ENCODE measurements at places on chromosomes 4 and X. TPM values are rescaled to one million over a fixed set of nuclear protein-coding genes. Genes with fewer than 3 reads are reported as not detected.

DNA sequence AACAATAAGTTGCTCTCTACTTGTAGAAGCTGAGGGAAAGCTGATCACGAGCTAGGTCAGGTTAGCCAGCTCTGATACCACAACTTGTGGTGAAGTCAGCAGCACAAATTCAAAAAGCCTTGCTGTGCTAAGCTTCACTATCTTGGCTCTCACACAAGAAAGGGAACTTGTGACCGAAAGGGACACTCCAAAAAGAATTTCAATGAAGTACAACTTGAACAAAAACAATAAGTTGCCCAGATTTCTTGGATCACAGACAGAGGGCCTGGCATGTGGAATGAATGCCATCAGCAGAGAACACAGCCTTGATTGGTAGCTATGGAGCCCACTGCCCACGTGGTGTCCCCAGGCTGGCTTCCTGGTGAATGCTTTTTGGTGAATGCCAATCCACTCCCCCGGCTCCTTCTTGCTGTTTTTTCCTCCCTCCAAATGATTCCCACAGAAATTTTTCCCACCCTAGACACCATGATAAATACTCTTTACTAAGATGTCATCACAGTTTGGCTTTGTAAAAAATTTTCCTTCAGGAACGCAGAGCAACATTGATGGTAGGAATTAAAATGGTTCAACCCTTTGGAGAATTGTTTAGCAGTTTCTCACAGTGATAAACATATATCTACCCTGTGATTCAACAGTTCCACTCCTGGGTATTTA is 82.6 kb downstream of the ANXA3 start:
- no peak for DNase-seq

DNA sequence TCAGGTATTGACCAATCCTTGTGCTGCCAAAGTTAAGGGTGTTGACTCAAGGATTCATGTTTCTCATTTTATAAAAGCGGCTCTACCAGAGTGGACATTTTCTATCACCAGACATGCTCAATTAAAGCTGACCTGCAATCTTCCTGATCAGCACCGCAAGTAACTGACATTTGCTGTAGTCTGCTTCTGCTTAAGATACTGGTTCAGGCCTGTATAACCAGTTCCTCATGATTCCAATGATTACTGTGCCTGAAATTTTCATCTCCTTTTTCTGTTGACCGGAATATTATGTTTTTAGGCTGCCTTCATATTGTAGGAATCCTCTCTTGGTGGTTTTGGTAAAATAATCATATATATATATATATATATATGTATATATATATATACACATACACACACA is 160.2 kb upstream of the SPIN4 start:
- no peak for DNase-seq

DNA sequence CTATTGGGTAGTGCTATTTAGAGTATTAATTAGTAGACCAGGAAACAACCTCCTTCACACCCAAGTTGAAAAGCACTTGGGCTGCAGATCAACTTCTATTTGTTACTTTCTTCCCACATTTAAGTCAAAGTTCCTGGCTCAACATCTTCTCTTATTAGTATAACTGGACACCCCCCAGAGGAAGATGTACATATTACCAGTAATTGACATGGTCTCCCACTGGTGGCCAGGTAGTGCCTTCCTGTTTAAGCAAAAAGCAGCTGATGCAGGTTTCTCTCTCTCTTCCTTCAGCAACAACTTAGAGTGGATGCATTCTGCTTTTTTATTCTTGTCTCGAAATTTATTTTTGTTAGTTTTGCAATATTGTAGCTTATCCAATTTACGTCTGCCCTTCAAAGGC is 438.1 kb downstream of the GBA3 start:
- DNase-seq, result no peak

DNA sequence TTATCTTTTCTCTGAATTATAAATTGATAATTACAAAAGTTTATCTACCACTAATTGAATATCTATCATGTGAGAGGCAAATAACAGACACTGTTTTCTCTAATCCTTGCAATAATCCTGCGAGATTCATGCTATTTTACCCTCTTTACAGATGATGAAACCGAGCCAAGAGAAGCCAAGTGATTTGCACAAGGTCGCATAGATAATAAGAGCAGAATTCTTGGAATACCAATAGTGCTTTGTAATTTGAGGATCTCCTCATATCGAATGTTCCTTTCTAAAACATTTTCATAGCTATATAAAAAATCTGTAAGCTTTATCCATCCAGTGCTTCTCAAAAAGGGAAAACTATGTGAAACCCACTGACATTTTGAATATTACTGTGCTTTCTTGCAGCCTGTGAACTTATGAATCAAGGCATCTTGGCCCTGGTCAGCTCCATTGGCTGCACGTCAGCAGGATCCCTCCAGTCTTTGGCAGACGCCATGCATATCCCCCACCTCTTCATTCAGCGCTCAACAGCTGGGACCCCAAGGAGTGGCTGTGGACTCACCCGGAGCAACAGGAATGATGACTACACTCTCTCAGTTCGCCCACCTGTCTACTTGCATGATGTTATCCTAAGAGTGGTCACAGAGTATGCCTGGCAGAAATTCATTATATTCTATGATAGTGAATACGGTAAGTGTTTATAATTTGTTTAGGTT is 743.8 kb upstream of the ATOH1 start:
- DNase-seq, result peak; percentile 18

- DNase-seq, result no peak
Measured at GRCh38 chrX:32868524-32868895, 342.8 kb downstream of the DMD start.

- no peak for DNase-seq
Measured at GRCh38 chrX:79588233-79588632, 221.1 kb upstream of the ITM2A start.

GRCh38 chrX:32280921-32281320 is 930.4 kb downstream of the DMD start:
- no peak for DNase-seq

The DCLK2 gene
- total RNA-seq, result 36.8 TPM

The C1QTNF7 gene
- not detected for total RNA-seq

Measured in glutamatergic neuron (in vitro differentiated cells).